GM12878 (cell line): ENCODE measurements at places on chromosomes 5 and 9.

GRCh38 chr9:135248721-135249120, 161.3 kb downstream of the OLFM1 start:
- H3K4me3 ChIP-seq, result no peak overlapping the region
- DNase-seq, result no peak
- no peaks in the 10 kb centered on the region for H3K4me1 ChIP-seq
- no peak overlapping the region for H3K27ac ChIP-seq
- no peaks in the 10 kb centered on the region for H3K27me3 ChIP-seq
- H3K36me3 ChIP-seq, result no peaks in the 10 kb centered on the region

DNA sequence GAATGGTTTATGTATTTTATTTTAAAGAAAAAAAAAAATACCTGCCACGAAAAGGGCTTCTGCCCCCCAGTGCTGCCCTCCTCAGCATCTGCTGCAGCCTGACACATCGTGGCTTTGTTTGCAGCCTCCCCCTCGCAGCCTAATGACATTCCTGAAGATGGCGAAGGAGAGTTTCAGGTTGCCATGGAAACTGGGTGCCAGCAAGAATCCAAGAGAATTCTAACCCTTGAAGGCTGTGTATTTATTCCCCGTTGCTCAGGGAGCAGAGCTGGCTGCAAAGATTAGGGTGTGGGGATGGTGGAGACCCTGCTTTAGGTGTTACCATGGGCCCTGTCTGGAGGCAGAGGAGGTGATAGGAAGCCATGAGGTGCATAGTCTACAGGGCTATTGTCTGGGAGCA, 126.6 kb downstream of the NSG2 start:
- no peak overlapping the region for H3K4me3 ChIP-seq
- H3K27ac ChIP-seq, result no peak overlapping the region
- no peaks in the 10 kb centered on the region for H3K36me3 ChIP-seq
- no peak for DNase-seq
- H3K27me3 ChIP-seq, result no peaks in the 10 kb centered on the region
- no peaks in the 10 kb centered on the region for H3K4me1 ChIP-seq

DNA sequence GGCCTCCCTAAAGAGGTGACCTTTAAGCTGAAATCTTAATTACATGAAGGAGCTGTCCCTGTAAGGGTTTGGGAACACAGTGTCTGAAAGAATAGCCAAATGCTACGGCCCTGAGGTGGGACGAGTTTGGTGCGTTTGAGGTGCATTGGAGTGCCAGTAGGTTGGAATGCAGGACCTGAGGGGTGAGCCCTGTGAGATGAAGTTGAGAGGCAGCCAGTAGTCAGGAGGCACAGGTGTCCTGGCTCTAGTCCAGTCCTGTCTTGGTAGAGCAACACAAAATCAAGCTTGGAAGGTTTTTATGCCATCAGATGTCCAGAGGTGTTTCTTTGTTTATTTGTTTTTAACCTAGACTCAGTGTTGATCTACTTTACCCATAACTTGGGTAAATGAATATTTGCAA, 108.5 kb downstream of the ARHGAP26 start:
- H3K4me1 ChIP-seq, result no peaks in the 10 kb centered on the region
- no peak overlapping the region for H3K27ac ChIP-seq
- H3K36me3 ChIP-seq, result no peaks in the 10 kb centered on the region
- H3K27me3 ChIP-seq, result no peaks in the 10 kb centered on the region
- DNase-seq, result no peak
- no peak overlapping the region for H3K4me3 ChIP-seq

DNA sequence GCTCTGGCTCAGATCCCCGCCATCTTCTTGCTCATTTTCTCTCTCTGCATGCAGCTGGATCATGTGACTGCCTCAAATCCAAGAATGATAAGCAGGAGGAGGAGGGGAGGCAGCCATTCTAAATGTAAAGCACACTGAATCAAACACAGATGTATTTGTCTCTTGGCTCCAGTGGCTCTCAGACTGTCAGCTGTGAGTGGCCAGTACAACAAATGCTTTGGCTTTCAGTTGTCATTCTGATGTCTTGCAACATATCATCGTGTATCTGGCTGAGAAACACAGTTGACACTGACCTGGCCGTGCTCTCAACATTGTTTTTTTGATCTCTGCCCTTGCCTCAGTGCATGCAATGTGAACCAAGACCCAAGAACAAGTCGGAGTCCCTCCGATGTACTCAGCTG, 233.1 kb downstream of the ADAMTSL1 start:
- H3K27me3 ChIP-seq, result peaks cover 4% of the 10 kb centered on the region; the same call in 1 of the 2 replicates
- H3K36me3 ChIP-seq, result no peaks in the 10 kb centered on the region
- no peak overlapping the region for H3K27ac ChIP-seq
- no peak for DNase-seq
- H3K4me3 ChIP-seq, result no peak overlapping the region

DNA sequence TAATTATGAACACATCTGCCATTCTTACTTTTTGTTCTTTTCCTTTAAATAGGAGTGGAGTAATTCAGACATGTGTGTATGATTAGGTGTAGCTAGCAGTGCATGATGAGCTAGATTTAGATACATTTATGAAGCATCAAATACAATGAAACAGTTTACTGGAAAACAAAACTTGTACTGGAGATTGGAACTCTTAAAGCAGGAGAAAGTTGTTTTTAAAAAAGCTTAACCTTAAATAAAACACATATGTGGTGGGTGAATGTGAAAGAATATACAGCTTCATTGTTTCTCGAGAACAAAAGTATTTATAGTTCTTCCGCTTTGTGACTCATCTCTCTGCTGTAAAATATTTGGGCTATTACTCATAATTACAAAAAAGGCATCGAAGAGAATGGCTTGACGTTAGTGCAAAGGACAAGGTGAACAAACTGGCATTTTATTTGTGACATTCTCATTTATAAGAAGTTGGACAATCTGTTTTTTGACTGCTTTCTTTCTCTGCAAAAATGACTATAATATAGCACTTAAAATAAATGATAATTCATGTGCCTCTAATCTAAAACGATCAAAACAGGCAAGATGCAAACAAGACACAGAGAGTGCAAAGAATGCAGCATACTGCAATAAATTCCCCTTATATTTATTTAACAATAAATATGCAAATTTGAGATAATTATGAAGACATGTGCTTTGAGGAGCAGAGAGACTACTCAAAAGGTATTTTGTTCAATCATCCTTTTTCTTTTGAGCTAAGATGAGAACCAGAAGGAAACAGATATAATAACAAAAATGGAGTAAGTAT, 478.8 kb downstream of the CETN3 start:
- H3K4me1 ChIP-seq, result peaks cover 12% of the 10 kb centered on the region; the same call in 1 of the 2 replicates
- H3K4me3 ChIP-seq, result peak overlapping the region; percentile 4; the same call in 1 of the 2 replicates
- H3K27me3 ChIP-seq, result no peaks in the 10 kb centered on the region

- H3K27me3 ChIP-seq, result no peaks in the 10 kb centered on the region
- H3K27ac ChIP-seq, result no peak overlapping the region
These were observed 68.3 kb downstream of the COX7C start for GRCh38 chr5:86686046-86686445.

- H3K27me3 ChIP-seq, result no peaks in the 10 kb centered on the region
- no peak overlapping the region for H3K4me3 ChIP-seq
- H3K4me1 ChIP-seq, result peaks cover 8% of the 10 kb centered on the region
- no peaks in the 10 kb centered on the region; the same call in 1 of the 2 replicates for H3K36me3 ChIP-seq
These were observed 31.5 kb downstream of the CLINT1 start for GRCh38 chr5:157827423-157827822.

DNA sequence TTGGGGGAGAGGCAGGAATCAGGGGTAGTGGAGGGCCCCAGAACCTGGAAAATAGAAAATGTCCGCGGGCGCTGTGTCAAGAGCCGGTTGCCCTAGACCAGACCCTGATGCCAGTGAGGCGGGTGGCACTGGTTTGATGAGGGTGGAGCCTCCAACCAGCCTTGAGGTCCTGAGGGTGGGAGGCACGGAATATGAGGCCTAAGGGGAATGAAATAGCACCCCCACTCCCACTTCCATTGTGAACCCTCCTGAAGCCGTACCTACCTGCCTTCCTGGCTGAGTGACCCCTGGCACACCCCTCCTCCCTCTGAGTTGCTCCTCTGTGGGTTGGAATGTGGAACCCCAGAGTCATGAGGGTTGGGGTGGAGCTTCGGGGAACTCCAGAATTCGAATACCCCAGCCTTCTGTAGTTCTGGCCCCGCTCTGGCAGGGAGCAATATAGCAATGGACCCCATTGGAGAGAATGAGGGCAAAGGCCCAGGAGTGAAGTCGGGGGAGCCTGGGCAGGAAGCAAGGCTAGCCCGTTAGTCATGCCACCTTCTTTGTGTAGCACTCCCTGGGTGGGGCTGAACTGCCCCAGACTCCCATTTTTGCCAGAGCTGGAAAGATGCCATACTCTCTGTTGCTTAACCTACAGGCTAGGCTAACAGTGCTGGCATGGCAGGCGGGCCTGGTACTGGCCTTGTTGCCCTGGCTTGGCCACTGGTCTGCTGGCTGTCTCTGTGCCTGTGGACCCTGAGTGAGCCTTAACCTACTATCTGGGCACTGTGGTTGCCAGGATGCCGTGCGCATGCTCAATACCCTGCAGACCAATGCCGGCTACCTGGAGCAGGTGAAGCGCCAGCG, 1.0 kb downstream of the FPGS start:
- H3K27ac ChIP-seq, result peak overlapping the region; percentile 97
- H3K4me3 ChIP-seq, result peak overlapping the region; percentile 85
- peaks cover 7% of the 10 kb centered on the region for H3K36me3 ChIP-seq
- H3K4me1 ChIP-seq, result peaks cover 16% of the 10 kb centered on the region

DNA sequence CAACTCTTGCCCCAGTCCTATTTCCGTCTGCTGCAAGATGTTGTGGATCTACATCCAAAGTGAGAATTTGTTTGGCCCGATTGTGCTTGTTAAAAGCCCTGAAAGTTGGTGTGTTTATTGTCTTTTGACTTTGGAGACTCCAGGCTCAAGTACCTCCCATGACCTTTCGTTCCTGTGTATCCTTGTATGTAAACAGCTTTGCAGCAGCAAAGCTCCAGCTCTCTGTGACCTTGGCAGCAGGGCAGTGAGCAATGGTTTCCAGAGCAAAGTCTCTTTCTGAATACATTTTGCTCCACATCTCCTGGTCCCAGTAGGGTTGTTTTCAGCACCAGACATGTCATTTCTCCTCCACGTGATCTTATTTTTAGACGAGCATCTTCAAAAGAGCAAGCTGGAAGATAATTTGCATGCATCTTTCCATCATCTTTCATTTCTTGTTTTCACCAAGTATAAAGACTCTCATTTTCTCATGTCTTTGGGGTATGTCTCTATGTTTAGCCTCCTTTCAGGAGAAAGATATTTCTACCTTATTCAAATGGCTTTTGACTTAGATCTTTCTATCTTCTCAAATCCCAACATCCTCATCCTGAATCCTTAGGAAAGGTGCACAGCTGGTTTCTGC, 68.1 kb upstream of the ERCC6L2 start:
- H3K4me1 ChIP-seq, result peaks cover 13% of the 10 kb centered on the region
- H3K4me3 ChIP-seq, result no peak overlapping the region

GRCh38 chr5:7980881-7981280, 111.9 kb downstream of the MTRR start:
- no peaks in the 10 kb centered on the region; the same call in 1 of the 2 replicates for H3K27me3 ChIP-seq
- no peak for DNase-seq
- H3K27ac ChIP-seq, result no peak overlapping the region
- H3K36me3 ChIP-seq, result no peaks in the 10 kb centered on the region

GRCh38 chr5:173901705-173902104, 13.6 kb downstream of the CPEB4 start:
- H3K4me1 ChIP-seq, result peaks cover 23% of the 10 kb centered on the region
- no peak for DNase-seq
- H3K4me3 ChIP-seq, result no peak overlapping the region; the same call in 1 of the 2 replicates
- H3K36me3 ChIP-seq, result no peaks in the 10 kb centered on the region
- no peak overlapping the region for H3K27ac ChIP-seq
- H3K27me3 ChIP-seq, result no peaks in the 10 kb centered on the region

DNA sequence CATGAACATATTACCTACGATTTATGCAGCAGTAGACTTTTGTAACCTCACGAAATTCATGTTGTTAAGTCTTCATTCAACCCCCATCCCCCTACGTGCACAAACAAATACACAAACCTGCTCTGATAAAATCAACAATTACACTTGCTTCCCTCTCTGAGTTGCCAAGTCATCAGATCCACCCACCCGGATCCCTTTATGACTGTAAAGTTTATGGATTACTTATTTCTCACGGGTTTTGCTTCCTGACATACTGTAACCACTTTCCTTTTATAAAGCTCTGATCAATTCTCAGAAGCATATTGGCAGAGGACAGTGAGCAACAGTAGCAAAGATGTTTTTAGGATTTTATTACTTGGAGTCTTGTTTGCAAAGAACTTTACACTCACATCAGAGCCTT, 70.5 kb downstream of the MLLT3 start:
- no peak overlapping the region for H3K27ac ChIP-seq
- H3K4me1 ChIP-seq, result peaks cover 36% of the 10 kb centered on the region
- DNase-seq, result peak; percentile 38
- H3K27me3 ChIP-seq, result no peaks in the 10 kb centered on the region
- peak overlapping the region; percentile 17; the same call in 1 of the 2 replicates for H3K4me3 ChIP-seq

DNA sequence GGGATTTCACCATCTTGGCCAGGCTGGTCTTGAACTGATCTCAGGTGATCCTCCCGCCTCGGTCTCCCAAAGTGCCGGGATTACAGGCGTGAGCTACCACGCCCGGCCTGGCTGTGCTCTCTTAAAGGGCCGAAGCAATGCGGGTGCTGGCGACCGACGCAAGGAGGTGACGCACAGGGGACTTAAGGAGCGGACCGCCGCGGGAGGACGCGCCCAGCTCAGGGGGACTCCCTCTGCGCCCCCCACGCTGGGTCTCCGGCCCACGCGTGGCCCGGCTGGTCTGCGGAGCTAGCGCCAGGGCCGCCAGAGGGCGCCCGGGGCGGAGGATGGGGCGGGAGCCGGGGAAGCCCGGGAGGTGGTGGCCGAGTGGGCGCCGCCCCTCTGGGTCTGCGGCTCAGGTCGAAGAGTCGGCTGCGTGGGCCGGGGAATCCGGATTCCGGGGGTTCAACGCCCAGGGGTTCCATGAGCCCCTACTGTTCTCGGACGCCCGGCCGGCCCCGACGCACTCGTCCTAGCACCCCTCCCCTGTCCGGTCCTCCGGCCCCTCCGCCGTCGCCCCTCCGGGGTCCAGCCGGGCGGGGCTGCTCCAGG, 502 bp upstream of the CERCAM start:
- peak overlapping the region; percentile 93 for H3K4me3 ChIP-seq
- no peaks in the 10 kb centered on the region for H3K36me3 ChIP-seq
- H3K27me3 ChIP-seq, result peaks cover 11% of the 10 kb centered on the region
- DNase-seq, result no peak
